GM23248 (cell line): ENCODE measurements at places on chromosomes 3 and 15.

- DNase-seq, result no peak
Observed at GRCh38 chr3:53171827-53172505, 11.0 kb downstream of the PRKCD start.

GRCh38 chr3:51974277-51974962, 444 bp upstream of the ABHD14A start:
- DNase-seq, result peak; percentile 58

DNA sequence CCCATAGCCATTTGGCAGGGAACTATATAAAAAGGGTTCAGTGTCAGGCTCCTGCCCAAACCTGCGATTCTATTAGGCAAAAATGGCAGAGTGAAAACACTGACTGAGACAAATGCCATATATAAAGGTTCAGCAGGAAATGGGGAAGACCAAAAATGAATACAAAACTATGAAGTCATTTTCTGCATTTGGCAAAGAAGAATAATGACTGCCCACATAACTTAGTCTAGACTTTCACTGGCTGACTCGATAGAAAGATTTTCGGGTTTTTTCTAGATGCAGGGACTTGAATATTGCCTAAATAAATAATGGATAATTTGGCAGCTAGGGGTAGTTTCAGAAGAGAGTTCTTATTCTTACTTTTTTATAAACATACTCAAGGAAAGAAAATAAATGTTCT, 178.0 kb downstream of the TPRG1 start:
- DNase-seq, result peak; percentile 55

GRCh38 chr3:151314593-151314992, 2.0 kb downstream of the GPR87 start:
- no peak for DNase-seq

- peak; percentile 35 for DNase-seq
Observed at GRCh38 chr3:32480604-32481003, 22.0 kb downstream of the CMTM6 start.

- DNase-seq, result peak; percentile 25
Observed at GRCh38 chr3:188194332-188194731, 40.4 kb downstream of the LPP start.

DNA sequence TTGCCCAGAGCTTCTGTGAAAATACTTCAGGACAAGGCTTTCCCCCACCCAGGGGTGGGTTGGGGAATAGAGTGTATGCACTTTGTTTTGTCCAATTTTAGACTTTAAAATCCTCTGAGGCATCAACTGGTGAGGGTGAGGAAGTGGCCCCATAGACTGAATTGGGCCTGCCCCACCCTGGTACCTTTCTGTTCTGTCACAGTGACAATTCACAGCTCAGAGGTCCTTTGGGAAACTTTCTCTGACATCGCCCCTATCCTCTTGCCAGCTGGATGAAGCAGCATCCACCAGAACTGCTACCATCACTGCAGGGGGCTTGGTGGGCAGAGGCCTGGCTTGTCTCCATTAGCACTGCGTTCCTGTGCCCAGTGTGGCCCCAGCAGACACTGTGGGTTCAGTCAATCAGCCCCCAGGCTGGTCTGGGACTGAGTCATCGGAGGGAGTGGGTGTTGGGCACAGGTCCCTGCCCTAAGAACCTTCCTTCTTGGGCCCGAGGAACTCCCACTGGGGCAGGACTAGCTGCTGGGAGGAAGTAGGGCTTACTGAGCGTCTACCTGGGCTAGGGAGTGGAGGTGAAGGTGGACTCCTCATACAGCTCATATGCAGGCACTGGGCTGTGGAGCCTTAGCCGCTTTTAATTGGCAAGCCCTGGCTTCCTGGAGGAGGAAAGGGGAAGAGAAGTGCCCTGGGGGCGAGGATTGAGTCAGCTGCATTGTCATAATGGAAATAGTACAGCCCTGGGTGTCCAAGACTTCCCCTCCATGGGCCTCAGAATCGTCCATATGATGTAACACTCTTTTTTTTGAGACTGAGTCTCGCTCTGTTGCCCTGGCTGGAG, 1.5 kb upstream of the PPM1M start:
- DNase-seq, result peak; percentile 85

GRCh38 chr3:116980099-116980498, 270.5 kb downstream of the TUSC7 start:
- no peak for DNase-seq

DNA sequence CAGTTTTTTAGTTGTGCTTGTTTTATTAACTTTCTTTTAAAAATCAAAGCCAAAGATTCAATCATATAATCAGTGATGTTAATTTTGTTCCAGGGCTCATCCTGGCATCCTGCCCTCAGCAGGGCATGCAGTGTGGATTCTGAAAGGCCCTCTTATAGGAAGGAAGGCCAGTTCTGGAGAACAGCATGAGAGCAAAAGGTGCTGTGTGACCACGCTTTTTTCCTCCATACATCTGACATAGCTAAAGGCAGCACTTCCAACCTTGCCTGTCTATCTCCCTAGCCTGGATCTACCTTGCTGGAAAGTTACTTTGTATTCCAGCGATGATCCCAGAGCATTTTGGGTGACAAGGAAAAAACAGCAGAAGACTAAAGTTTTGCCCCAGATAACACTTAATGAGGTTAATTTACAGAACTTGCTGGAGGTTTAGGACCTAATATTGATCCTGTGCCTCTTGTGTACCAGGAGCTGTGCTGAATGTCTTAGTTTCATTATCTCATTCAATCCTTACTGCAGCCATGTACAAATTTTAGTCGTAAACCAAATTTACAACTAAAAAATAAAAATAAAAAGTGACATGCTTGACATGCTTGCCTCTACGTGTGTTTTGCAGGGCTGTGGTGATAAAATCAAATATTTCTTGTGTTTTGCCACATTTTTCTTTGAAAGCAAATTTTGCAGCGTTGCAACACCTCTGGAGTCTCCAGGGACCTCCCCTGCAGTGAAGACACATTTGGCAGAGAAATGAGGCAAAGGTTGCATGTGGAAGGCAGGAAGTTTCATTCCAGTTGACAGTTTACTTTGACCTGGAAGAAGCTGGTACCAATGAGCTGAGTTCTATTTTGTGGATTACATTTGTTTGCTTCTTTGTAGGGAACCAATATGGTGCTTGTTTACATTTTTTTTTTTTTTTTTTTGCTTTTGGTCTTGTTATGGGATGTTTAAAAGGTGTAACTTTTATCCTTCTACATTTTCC, 13.2 kb downstream of the IL1RAP start:
- peak; percentile 73 for DNase-seq

DNA sequence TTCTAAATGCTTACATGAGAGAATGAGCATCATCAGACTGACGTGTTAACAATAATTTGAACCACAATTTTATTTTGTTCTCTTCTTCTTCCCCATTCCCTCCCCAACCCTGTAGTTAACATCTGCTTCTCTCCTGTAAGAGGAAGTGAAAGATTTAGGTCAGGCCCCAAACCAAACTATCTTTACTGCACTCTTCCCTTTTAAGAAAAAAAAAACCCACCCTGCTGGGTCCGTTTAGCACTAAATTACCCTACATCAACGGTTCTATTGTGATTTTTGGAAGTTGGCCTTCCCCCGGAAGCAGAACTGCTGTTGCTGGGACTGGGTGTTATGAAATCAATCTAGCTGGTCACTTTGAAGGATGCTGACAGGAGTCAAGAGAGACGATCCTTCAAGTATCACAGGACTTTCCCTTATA, 49.4 kb downstream of the NFKBIZ start:
- no peak for DNase-seq

DNA sequence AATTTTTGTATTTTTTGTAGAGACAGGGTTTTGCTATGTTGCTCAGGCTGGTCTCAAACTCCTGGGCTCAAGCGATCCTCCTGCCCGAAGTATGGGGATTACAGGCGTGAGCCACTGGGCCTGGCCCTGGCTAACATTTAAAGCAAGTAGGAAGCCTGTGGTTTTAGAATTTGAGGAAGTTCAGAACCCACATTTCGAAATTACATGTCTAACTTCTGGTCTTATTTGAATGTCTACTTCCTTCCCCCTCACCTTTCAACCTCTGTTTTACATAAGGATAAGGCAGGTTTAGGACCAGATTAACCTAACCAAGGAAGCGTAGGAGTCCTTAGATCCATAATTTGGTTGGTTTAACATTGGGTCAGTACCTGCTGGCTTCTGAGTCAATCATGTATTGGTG, 120.5 kb upstream of the PROK2 start:
- DNase-seq, result no peak

GRCh38 chr3:187264911-187265310, 26.6 kb downstream of the MASP1 start:
- peak; percentile 46 for DNase-seq

- DNase-seq, result no peak
Observed at GRCh38 chr3:136516095-136516494, 236.1 kb downstream of the STAG1 start.
